ENCODE measurements at places on chromosomes 3 and 15.

DNA sequence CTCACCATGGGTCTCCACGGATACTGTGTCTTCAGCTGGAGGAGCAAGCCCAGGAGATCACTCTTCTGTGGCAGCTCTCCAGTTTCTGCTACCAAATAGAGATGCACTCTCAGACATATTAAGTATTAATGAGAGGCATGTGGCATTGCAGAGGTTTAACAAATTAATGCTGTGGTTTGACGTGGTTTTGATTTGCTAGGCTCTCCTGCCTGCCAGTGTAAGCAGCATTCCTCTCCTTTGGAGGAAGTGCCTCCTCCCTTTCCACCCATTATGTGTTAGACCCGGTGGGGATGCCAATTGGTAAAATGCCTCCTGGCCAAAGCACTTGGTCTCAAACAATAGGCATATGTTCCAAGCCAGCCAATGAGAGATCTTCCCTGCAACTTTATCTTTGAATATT is 124.8 kb downstream of the MYLK start:
- DNase-seq: no peak

DNA sequence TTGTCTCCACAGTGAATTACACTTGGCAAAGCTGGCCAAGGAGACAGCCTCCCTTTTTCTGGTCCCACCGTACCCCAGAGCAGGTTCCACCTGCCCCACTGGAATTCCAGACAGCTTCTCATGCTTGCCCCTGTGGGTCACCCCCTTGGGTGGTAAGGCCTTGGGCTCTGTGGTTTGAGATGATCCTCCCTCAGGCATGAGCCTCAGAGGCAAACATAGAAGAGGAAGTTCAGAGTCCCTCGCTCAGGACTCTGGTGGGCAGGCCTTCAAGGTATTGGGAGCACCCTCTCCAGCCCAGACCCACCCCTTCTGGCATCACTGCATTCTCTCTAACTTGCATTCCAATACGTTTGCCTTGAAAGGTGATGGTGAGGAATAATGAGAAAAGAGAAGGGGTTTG is 17.6 kb upstream of the UBA7 start:
- no peak for DNase-seq

GRCh38 chr3:80350771-80351170 is 583.0 kb upstream of the ROBO1 start:
- no peak for DNase-seq

- no peak for DNase-seq
Measured at GRCh38 chr15:85614059-85614458, 180.7 kb downstream of the KLHL25 start.

- DNase-seq: no peak
Measured at GRCh38 chr3:140093742-140094141, 158.8 kb downstream of the CLSTN2 start.

- no peak for DNase-seq
Measured at GRCh38 chr15:26438718-26439117, 334.1 kb downstream of the GABRB3 start.

DNA sequence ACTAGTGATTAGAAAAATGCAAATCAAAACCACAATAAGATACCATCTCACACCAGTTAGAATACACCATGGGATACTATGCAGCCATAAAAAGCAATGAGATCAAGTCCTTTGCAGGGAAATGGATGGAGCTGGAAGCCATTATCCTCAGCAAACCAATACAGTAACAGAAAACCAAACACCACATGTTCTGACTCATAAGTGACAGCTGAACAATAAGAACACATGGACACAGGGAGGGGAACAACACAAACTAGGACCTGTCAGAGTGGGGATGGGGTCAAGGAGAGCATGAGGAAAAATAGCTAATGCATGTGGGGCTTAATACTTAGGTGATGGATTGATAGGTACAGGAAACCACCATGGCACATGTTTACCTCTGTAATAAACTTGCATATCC is 36.0 kb upstream of the CCNL1 start:
- no peak for DNase-seq

- DNase-seq: no peak
Measured at GRCh38 chr3:130779031-130779430, 32.4 kb upstream of the PIK3R4 start.

DNA sequence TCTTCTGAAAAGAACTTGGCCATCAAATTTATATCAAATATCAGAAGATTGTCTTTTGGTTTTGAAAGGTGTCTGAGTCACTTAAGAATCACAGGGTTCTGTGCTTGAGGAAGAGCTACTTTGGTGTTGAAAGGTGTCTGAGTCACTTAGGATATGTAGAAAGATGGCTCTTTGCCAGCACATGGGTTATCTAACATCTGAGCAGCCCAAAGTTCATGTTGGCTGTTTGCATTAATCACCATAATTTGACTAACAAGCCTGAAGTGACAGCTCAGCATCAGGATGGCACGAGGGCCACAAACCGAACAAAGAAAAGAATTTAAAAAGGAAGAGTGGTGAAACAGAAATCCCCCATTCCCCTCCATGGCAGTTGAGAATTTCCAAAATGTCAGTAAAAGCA is 190.5 kb upstream of the CMC1 start:
- no peak for DNase-seq

- DNase-seq: no peak
Measured at GRCh38 chr3:148829926-148830325, 2.3 kb downstream of the CPB1 start.

- no peak for DNase-seq
Measured at GRCh38 chr3:45180899-45181298, 34.7 kb upstream of the CDCP1 start.

- DNase-seq: no peak
Measured at GRCh38 chr15:99680276-99680675, 53.0 kb downstream of the LYSMD4 start.

DNA sequence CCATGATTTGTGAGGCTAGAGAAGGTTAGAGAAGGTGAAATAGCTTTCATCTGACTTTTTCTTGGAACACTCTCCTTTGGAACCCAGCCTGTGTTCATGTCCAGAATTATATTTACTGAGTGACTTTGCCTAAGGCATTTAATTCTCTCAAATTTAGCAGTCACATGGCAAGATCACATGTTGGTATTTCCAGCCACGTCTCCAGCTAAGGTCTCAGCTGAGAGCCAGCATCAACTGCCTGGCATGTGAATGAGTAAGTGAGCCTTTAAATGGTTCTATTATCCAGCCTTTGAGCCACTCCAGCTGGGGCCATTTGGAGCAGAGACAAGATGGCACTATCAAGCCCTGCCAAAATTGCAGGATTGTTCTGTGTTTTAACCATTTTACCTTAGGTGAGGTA is 130.2 kb upstream of the SGO1 start:
- DNase-seq: no peak

GRCh38 chr3:127404221-127405009 is 116.6 kb upstream of the PRR20G start:
- no peak for DNase-seq

DNA sequence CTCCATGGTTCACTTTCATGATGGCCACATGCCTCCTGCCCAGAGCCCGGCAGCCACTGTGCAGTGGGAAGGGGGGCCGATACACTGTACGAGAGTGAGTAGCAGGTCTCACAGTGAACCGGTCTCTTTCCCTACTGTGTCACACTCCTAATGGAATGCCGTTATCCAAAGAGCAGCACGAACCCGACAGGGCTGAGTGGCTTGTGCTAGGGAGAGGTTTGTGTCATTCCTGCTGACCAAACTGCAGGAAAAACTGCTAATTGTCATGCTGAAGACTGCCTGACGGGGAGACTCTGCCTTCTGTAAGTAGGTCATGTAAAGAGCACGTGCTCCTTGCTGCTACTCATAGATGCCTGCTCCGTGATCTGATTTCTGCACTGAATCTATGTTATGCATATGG is 105.1 kb downstream of the ARPP21 start:
- no peak for DNase-seq

- peak; percentile 73 for DNase-seq
Measured at GRCh38 chr15:43105778-43106485, at the start of gene UBR1. UBR1 (minus strand) TSS chr15:43106038; CDS start chr15:43106022, 16 bp downstream.

DNA sequence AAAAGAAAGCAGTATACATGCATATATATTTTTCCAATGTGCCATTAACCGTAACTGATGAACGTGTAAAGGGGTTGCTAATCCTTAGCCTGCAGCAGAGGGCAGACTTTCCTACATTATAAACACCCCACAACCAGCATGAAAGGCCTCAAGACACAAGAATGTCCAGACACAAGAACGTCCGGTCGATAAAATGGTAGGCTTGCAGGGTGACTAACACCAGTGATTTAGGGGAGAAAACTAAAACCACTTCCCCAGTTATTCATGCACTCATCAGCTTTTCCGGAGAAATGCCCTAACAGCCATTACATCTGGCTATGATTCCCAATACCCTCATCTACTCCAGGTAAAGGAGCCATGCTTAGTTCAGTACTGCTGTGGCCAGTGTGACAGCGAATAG is 57.4 kb downstream of the LRTM1 start:
- no peak for DNase-seq

GRCh38 chr3:192918275-192918588 is 576 bp upstream of the MB21D2 start:
- no peak for DNase-seq

GRCh38 chr3:46578973-46579755 is 13.1 kb upstream of the LRRC2 start:
- no peak for DNase-seq

DNA sequence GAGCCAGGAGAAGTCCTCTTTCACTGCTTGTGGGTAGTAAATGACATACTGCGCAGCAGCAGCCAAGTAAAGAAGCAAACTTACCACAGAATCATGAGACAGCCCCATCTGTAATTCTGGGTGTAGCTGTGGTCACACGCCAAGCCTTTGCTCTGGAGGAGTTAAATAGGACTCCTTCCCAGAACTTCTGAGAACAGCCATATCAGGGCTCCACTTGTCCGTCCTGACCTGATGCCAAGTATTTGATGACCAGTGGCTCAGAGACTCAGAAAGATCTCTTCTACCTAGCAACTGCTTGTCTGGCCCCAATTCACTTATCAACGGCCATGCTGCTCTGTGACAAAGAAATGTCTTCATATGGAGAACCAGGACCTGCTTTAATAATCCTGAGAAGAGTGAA is 20.6 kb upstream of the GOLIM4 start:
- no peak for DNase-seq

- DNase-seq: no peak
Measured at GRCh38 chr15:96329403-96329981, 1.0 kb upstream of the NR2F2 start.

DNA sequence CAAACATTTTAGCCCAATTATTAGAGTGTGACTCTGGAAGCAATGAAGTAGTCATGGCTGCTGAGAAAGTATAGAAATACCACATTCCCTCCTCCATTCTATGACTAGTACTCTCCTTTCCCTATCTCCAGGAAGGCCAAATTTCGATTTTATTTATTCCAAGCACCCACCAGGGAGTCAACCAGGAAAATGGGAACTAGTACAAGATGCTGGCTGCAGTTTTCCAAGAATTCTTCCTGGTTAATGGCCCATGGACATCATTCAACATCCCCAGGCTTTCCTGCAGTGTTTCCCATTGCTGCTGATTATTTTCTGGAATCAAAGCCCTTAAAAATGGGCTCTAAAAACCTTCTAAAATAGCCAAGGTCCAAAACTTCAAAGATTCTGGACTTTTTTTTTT is 247.9 kb upstream of the STT3B start:
- DNase-seq: no peak

DNA sequence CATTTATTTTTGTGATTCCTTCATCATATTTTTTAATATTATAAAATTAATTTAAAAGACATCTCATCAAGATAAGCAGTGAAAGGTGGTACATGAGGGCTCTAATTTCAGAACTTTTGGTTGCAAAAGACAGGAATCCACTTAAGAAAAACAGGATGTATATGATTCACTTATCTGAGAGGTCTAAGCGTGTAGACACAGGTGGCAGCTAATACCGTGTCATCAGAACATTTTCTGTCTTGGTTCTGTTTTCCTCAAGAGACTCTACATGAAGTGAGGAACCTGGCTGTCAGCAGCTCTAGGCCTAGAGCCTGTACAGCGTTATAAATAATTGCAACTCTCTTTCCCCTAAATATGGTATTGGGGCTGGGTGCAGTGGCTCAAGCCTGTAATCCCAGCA is 433.7 kb upstream of the NAALADL2 start:
- no peak for DNase-seq

DNA sequence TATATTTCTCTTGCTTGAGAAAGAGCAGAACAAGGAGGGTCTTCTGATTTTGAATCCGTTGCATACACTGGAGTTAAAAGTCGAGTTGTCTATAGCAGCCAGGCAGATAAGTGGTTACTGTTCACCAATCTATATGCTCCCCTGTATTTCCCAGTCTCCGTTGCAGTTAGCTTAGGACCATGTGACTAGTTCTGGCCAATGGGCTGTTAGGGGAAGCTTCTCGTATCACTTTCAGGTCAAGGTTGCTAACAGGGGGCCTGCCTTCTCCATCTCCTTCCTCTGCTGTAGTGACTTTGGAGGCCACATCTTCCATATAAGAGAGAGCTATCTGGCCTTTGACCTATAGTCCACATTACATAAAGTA is 188.5 kb upstream of the KBTBD8 start:
- DNase-seq: no peak

GRCh38 chr15:91335702-91336101 is 235.6 kb downstream of the SV2B start:
- DNase-seq: no peak

GRCh38 chr15:47337836-47338235 is 379.5 kb upstream of the SEMA6D start:
- DNase-seq: no peak

DNA sequence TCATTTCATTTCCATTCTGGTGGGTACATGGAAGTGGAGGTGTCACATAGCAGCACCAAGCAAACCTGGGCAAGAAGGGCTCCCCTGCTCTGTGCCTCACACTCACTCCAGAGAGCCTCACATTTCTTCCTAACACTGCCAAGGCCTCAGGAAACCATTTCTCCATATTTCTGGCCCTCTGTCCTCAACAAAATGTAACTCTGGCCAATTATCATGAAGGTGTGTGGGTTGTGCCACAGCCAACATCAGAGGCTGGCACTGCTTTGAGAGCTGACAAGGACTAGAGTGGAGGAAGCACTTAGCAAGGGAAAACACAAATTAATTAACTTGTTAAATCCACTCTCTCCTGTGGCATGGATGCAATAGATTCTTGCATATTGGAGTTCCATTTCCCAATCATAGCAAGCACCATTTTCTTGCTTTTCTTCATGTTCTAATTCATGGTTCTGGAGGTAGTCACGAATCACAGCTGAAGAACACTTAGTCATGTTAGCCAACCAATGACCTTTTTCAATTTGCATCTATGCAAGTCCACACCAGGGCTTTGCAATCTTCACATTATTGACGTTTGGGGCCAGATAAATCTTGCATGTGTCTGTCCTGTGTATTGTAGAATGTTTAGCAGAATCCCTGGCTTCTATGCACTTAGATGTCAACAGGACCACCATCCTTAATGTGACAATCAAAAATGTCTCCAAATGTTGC is 241.1 kb downstream of the PLCL2 start:
- DNase-seq: no peak

- no peak for DNase-seq
Measured at GRCh38 chr3:172341482-172342059, 106.7 kb downstream of the GHSR start.
